Ammon's horn (tissue), 1 donor: ENCODE measurements at places on chromosomes 12 and 14.

DNA sequence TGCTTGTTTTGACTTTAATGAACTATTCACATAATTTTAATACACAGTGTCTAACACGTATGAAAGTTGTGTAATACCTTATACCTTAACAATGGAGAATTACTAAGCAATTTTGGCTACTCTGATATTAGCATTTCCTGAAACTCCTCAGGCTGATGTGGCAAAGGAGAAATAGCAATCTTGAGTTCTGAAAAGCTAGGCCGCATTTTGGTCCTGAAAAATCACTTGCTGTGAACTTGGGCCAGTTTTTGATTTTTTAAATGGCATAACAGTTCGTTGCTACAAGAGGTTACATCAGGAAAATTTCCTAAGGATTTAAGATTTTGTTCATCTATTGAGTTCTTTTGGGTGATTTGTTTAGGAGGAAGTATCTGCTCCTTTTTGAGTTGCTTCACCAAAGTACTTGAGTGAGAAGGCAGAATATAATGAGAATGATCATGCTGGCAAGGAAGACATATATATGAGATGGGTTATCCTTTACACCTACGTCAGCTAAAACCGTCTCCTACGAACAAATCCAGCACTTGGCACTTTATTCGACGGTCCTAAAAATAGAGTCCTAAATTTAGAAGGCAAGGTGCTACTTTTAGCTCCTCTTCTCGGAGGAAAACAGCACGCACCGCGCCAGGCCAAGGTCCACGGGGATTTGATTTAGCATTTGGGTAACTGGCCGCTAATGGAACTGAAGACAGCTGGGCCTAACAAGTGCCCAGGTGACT, 32.2 kb downstream of the MIA2 start:
- no peak for DNase-seq

DNA sequence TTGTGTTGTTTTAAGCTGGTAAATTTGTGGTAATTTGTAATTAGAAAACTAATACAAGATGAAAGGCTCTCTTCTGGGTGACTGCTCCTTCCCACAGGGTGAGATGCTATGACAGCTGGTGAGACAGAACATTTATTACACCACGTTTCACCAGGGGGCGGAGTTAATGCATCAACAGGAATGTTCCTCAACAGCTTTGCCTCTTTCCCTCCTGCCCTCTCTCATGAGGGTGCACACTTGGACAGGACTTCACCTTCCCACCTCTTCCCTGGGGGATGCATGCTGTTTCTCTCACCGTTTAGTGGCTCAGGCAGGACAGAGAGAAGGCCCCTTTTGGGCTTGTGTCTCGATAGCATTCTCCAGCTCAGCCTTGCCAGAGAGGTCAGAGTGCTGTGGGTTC, 13.4 kb upstream of the PPP1R1A start:
- peak; percentile 43 for DNase-seq

DNA sequence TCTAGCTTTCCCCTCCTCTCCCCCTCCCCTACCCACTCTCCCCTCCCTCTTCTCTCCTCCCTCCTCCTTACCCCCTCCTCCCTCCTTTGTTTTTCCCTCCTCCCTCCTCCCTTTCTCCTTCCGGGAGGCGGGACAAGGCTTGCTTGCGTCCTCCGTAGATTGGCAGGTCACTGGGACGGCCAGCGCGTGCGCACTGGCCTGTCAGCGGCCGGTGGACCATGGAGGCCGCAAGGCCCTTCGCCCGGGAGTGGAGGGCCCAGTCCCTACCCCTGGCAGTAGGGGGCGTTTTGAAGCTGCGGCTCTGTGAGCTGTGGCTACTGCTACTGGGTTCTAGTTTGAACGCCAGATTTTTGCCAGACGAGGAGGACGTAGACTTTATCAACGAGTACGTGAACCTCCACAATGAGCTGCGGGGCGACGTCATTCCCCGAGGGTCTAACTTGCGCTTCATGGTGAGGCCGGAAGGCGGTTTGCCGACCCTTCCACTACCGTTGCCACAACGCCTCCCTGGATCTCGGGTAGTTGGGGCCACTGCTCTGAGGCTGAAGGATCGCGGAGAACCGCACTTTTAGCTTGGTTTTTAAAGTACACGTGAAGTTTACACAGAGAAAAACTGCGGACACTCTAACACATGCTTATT, at the start of gene GLIPR1L2:
Gene GLIPR1L2 (plus strand): TSS at position 191 of the 640 bp plus-strand sequence. CDS start 28 bp downstream, at position 219.
- peak; percentile 98 for DNase-seq

DNA sequence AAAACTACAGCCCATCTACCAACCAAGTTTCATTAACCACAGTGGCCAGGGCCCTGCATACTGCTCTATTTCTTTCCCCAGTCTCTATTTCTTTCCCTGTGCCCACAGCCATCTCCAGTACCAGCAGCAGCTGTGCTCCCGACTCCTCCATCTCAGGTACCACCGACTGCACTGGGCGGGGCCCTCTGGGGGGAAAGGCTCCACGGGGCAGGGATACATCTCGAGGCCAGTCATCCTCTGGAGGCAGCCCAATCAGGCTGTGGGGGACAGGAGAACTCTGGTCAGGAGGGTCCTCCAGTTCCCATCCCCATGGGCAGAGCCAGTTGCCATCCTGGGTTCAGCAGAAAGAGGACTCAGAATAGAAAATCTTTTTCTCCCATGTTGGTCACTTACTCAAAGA, 3.0 kb downstream of the CDK4 start:
- no peak for DNase-seq

- DNase-seq = no peak
Measured at GRCh38 chr14:28773176-28773575, 6.6 kb downstream of the FOXG1 start.

DNA sequence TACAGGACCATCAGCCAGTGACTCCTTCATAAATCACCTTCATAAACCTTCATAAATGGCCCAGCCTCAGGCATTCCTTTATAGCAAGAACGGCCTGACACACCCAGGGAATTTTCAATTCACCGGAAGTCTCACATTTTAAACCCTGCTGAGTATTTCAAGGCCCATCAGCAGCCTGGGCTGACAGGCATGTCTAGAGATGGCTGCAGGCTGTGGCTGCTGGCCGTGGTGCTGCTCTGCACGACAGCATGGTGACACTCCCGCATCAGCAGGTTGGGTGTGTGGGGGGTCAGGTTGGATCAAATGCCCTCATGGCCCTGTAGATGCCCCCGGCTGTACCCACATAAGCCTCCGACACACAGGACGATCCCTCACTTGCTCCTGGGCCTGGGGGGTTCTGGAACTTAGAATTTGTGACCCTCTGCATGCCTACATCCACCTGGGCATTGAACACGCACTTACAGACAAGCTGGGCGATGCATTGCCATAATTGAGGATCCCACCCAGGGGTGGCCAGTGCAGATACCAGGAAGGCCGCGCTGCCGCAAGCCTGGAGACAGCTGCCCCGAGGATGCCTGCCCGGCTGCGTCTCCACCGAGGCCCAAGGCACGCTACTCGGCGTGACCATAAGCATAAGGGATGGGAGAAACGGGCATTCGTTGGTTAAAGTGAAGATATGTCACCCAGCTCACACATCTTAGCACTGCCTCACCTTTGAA, 124.3 kb downstream of the PIWIL1 start:
- no peak for DNase-seq

GRCh38 chr14:81565441-81566290, 32.0 kb upstream of the SEL1L start:
- DNase-seq = peak; percentile 80

- DNase-seq = no peak
Measured at GRCh38 chr12:65590318-65590717, 234.0 kb upstream of the HMGA2 start.

DNA sequence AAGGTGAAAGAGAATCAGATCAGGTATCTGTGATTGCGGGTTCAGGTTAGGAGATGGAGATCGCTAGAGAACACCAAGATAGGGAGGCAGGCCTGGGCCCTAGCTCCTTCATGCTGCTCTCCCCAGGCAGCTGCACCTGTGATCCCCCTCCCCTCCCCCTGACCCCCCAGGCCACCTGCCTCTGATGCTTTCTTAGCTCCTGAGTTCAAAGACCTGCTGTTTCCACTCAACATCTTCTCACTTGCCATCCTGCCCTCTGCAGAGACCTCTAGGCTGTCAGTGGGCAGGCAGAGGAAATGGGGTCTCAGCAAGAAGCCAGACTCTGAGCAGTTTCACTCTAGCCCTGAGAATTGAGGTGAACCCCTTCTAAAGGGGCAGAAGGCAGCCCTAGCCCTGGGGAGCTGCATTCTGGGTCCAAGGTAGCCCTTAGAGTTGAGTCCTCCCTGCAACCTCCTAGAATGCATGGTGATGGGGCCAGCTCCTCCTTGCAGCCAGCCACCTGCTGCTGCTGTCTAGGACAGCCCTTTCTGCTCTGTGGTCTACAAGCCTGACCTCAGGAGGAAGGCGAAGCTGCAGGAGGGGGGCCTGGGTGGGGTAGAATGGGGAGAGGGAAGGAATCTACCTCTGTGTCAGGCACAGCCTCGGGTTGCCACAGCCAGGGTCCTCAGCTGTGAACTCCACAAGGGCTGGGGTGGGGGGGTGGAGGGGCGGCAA, 6.4 kb upstream of the SLC48A1 start:
- no peak for DNase-seq

DNA sequence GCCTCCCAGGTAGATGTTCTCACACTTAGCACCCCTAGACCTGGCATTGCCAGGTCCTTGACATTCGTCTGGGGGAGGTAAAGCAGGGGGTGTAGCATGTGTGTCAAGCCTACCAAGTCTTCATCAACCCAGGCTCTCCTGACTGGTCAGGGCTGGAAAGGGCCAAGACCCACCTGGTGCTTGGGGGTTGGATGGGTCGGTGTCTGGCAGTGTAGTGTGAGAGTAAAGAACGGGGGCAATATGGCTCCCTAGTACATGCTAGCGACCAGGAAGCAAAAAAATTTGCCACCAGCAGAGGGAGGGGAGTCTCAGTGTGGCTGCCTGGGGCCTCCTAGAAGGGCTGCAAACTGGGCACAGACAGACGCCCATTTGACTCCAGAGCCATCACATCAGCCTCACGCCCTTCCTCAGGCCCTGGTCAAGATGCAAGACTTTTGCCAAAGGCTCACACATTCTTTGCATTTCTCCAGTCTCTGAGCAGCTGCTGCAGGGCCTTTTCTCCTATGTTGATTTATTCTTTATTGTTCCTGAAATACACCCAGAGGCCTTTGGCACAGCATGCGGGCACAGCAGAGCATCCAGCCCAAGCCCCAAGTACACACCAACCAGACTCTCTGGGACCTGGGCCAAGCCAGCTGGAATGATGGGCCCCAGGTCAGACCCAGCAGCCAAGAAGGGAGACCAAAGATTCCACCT, 38.3 kb upstream of the PNMA1 start:
- DNase-seq = peak; percentile 59

GRCh38 chr12:88325076-88325815, 183.1 kb downstream of the TMTC3 start:
- no peak for DNase-seq

DNA sequence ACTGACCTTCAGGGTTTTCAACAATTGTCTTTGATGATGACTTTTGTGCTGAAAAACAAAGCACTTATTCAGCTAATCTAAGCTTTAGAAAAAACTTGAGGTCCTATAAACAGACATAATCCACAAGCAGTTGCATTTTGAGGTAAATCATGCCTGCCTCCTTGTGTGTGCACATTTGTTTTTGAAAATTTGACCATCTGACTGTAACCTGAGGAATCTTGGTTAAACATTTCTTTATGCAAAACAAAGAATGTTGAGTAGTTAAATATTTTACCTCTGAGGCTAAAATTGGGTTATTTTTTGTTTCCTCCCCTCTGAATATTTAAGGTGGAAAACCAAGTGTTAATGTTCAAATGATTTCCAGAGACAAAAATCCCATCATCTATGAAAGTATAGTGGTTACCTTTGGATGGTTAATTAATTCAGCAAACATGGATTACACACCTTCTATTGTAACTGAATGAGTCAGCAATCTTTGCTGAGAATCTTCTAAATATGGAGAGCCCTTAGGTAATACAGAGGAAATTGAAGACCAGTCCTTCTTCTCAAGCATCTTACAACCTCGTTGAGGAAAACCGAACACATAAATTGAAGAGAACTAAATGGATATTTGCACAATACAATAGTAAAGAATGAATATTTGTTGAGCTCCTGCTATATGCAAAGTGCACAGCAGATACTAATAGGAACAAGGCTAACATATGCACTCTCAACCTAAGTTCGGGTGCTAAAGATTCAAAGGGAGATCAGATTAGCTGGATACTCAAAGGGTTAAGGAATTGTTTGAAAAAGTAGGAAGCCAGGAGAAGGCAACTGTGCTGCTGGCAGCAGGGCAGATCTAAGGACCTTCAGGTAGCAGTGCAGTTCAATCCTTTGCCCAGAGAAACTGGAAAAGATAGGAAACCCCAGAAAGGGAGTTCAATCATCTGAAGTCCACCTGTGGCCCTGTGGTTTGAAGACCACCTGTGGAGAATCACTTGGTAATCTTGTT, 115.2 kb downstream of the BMP4 start:
- no peak for DNase-seq

- DNase-seq = peak; percentile 76
Measured at GRCh38 chr12:53053218-53054111, 3.6 kb downstream of the TNS2 start.

GRCh38 chr12:31222620-31223222, 103.2 kb downstream of the SINHCAF start:
- no peak for DNase-seq

- DNase-seq = no peak
Measured at GRCh38 chr14:100901391-100902183, 1.9 kb downstream of the RTL1 start.

DNA sequence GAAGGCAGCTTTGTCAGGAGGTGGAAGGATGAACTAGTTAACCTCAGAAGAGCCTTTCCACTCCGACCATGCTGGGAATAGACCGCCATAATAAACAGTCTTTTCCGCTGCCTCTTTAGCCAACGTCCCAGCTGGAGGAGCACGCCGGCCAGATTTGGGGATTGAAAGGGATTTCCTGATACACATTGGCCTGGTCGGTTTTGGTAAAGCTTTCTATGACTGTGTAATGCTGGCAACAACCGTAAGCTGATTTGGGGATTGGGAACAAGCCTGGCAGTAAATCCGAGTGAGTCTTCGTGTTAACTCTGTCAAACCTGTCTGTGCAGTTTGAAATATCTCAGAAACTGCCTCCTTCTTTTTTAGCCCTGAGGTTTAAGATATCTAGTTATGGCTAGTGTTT, 87.0 kb downstream of the DAD1 start:
- DNase-seq = no peak

GRCh38 chr14:101333335-101334280, 227.7 kb upstream of the DIO3 start:
- DNase-seq = no peak

- DNase-seq = no peak
Measured at GRCh38 chr14:93156693-93157369, 27.9 kb downstream of the MOAP1 start.
